ENCODE measurements at places on chromosomes 2 and 18.

DNA sequence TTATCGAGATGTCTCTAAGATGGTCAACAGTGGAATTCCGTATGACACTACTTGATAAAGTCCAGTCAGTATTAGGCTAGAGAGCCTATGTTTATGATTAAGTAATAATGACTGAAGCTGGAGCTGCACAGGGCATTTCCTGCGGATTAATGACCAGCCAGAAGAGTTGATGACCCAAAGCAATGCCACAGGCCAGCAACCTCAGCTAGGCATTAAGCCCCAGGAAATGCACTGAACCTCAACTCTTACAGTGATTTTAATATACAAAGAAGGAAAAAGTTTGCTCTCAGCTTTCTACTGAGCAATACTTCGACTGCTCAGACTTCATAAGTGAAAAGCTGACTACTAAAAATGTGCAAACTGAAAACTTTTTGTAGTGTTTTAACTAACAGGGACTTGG lies 3.9 kb downstream of the KCTD1 start:
- DNase-seq: no peak

- DNase-seq: no peak
These were observed 46.6 kb downstream of the LCT start for GRCh38 chr2:135790423-135790822.

DNA sequence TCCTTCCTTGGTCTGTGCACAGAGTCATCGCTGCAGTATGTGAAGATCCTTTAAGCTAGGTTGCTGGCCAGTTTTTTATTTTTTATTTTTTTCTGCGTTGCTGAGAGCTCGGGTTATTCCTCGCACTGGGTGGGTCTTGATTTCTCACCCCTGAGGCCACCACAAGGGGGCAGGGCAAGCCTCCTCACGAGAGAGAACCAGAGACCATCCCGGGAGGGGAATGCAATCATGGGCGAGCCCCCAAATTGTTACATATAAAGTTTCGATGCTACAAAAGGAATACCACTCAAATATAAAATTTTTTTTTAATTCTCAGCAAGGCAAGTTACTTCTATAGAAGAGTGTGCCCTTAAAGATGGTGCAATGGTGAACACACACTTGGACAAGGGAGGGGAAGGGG lies 24.9 kb downstream of the HTR2B start:
- no peak for DNase-seq

- DNase-seq: no peak
These were observed 26.9 kb upstream of the RAB27B start for GRCh38 chr18:54801374-54801773.

- no peak for DNase-seq
These were observed 47.3 kb downstream of the MEX3C start for GRCh38 chr18:51150113-51150700.

DNA sequence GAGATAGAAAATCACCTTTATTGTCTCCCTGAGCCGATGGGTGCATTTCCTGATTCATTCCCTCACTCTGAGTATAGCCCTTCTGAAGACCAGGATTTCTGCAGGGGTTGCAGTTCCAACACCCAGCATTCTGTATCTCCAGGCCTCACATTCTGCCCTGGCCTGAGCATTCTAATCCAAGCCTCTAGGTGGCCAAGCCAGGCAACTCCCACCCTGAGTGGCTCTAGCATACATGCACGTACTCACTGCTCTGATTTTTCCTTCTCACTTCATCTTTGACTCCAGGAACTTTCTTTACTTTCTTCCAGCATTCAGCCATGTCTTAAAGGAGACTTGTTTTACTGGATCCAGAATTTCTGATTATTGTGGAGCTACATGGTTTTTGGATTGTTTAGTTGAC lies 100.7 kb upstream of the STK39 start:
- no peak for DNase-seq

DNA sequence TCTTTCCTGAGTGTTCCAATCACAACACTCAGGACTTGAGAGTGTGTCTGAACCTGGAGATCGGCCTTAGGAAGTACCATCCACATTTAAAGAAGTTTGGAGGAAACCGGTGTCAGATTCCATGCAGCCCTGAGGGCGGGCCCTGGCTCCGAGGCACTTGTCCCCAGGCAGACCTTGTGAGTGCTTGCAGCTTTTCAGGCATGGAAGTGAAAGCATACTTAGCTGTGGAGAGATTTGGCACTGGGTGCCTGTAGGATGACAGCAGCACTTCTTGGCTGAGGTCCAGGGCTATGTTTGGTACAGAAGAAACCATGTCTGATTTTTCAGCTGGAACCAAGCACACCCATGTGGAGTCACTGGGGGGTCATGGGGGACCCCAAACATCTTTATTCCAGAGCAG lies 230.8 kb downstream of the SEPTIN10 start:
- DNase-seq: no peak

GRCh38 chr18:33201509-33201926 lies 239.0 kb downstream of the CCDC178 start:
- DNase-seq: no peak

DNA sequence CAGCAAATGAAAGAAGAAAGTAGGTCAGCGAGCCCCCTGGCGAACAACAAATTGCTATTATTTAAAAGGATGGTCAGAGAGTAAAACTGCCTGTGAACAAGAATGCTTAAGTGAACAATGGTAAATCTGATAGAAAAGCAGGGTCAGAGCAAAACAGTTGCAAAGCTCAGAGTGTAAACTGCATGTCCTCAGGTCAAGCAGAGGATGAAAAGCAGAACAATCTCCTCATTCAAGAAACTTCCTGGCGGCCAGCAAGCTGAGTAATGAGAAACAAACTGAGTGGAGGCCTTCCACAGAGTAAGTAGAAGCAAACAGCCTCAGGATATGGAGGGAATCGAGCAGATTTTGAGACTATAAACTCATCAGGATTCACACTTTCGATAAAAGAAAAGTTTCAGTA lies 117.9 kb downstream of the PPP1R1C start:
- no peak for DNase-seq

DNA sequence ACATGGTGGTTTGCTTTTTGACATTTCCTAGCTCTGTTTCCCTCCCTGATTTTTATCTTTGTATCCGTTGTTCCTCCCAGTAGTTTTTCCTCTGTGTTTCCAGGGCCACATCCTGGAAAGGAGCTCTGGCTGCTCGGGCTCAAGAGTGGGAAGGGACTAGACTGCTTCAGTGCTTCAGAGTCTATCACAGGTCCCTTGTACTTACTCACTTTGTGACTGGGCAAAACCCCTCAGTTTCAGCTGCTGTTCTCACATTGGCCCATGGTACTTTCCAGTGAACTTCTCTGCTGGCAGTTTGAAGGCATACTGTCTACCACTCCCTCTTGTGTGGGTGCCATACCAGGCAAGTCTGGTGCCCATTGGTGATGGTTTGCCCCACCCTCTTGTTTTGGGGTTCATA lies 7.5 kb upstream of the STAMBP start:
- DNase-seq: no peak
